PC-3 (cell line): ENCODE measurements at places on chromosomes 1 and 21. TPM values are rescaled to one million over a fixed set of nuclear protein-coding genes. Genes with fewer than 3 reads are reported as not detected.

DNA sequence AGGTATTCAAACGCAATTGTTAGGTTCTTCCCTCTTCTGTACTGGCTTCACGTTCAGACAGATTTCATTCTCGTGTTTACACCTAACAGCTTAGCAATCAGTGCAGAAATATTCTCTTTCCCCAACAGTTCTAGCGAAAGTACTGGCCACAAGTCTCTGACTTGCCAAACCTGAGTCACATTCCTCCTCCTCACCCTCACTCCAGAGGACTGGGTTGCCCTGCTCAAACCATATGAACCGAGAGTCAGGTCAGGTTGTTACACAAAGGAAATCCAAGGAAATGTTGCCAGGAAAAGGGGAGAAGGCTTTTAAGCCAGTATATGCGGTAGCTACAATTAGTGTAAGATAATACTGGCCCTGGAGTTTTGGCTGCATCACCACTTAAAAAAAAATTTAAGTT, 282.5 kb downstream of the RGS7 start:
- peaks cover 96% of the 10 kb centered on the region for H3K27me3 ChIP-seq
- H3K4me1 ChIP-seq = no peaks in the 10 kb centered on the region
- H3K27ac ChIP-seq = no peak overlapping the region
- no peaks in the 10 kb centered on the region for H3K36me3 ChIP-seq
- H3K4me3 ChIP-seq = no peak overlapping the region
- no peak for DNase-seq

Gene TPTE
- total RNA-seq = not detected in 2 replicates

DNA sequence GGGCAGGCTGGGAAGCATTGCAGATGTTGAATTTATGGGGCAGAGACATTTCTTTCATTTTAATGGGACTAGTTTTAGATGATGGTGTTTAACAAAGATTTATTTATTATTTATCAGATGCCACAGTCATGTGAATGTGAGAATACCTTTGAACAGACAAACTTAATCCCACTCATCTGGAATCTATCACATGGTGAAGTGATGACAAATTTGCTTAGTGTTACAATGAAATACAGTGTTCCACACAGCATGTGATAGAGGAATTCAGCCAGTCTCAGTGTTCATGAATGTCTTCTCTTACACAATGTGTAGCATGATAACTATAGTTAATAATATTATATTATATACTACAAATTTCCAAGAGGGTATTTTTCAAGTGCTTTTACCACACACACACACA, 1361.7 kb upstream of the B3GALT2 start:
- DNase-seq = no peak
- H3K27me3 ChIP-seq = no peaks in the 10 kb centered on the region
- no peaks in the 10 kb centered on the region for H3K4me1 ChIP-seq
- H3K4me3 ChIP-seq = no peak overlapping the region
- no peaks in the 10 kb centered on the region for H3K36me3 ChIP-seq

Gene SERPINC1
- total RNA-seq = not detected in 2 replicates

- no peaks in the 10 kb centered on the region for H3K36me3 ChIP-seq
- H3K27ac ChIP-seq = no peak overlapping the region
- no peaks in the 10 kb centered on the region for H3K27me3 ChIP-seq
- no peak overlapping the region for H3K4me3 ChIP-seq
- peaks cover 27% of the 10 kb centered on the region for H3K4me1 ChIP-seq
These were observed 84.3 kb upstream of the VAV3 start for GRCh38 chr1:108049178-108049819.

Gene CBS
- total RNA-seq = 8.9 and 9.6 TPM in 2 replicates

Gene OR2T12
- total RNA-seq = not detected in 2 replicates

DNA sequence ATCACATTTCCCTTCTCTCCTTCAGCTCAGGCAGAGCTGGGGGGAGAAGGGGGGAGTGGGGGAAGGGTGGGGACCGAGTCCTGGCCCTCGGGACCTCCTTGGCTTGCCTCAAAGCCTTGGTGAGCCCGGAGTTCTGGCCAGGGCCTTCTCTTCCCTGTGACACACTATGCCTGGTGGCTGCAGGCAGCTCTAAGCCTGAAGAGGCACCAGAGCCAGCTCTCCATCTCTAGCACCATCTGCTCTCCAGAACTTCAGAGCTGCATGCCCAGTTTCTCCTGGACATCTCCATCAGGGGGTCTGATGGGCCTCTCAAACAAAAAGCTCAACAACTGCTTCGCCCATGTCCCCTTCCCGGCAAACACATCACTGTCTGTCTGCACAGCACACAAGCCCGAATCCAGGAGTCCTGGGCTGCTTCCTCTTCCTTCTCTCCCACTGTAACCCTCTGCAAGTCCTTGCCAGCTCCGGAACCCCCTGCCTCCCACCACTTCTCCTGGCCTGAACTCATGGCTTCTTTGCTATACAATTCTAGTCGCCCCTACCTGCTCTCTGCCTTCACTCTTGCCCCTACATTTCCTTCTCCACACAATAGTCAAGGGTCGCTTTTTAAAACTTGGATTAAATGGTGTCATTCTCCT, 26.5 kb downstream of the KIAA1614 start:
- no peaks in the 10 kb centered on the region for H3K36me3 ChIP-seq
- no peaks in the 10 kb centered on the region for H3K27me3 ChIP-seq
- no peak overlapping the region for H3K4me3 ChIP-seq
- H3K27ac ChIP-seq = no peak overlapping the region
- DNase-seq = no peak

DNA sequence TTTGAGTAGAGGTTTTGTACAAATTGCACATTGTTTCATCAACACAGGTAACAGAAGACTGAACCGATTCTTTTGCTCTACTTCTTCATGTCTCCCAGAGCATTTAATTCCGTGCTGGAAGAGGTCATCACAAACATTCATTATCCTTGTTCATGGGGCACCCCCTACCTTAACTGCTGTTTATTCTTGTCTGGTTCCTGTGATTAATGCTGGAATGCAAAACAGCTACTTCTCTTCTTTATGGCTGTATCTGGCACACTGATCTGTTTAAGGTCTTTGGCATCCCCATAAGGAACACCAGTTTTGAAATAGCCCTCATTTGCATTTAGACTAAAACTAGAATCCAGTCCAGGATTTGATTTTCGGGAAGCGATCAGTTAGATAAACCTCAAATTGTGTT, 42.2 kb downstream of the NTNG1 start:
- DNase-seq = no peak
- H3K4me3 ChIP-seq = no peak overlapping the region
- no peaks in the 10 kb centered on the region for H3K4me1 ChIP-seq
- H3K27me3 ChIP-seq = no peaks in the 10 kb centered on the region
- H3K36me3 ChIP-seq = no peaks in the 10 kb centered on the region

GRCh38 chr1:10624256-10625050, 149.7 kb downstream of the PEX14 start:
- H3K4me3 ChIP-seq = no peak overlapping the region
- H3K27me3 ChIP-seq = no peaks in the 10 kb centered on the region
- no peak overlapping the region for H3K27ac ChIP-seq
- DNase-seq = no peak

Gene DENND2C
- total RNA-seq = 0.95 and 2.0 TPM in 2 replicates

DNA sequence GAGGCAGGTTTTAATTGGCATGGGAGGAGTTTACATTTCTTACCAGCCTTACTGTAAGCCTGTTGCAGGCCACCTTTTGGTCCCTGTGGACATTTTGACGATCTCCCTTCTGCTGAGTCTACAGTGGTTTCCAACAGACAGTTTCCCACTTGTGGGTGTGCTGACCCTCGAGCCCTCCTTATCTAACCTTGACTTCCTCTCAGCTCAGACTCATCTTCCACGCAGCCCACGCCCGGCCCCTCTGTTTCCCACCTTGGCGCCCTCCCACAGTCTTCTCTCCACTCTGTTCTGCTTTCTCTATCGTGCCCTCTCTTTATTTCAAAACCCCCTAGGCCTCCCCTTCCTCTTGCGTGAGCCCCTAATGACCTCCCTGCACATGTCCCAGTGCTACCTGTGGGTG, 6.1 kb upstream of the ARL8A start:
- H3K4me3 ChIP-seq = no peak overlapping the region
- no peak overlapping the region for H3K27ac ChIP-seq
- no peaks in the 10 kb centered on the region for H3K4me1 ChIP-seq
- H3K36me3 ChIP-seq = no peaks in the 10 kb centered on the region

Gene CDC14A
- 3.4 and 3.7 TPM in 2 replicates for total RNA-seq

DNA sequence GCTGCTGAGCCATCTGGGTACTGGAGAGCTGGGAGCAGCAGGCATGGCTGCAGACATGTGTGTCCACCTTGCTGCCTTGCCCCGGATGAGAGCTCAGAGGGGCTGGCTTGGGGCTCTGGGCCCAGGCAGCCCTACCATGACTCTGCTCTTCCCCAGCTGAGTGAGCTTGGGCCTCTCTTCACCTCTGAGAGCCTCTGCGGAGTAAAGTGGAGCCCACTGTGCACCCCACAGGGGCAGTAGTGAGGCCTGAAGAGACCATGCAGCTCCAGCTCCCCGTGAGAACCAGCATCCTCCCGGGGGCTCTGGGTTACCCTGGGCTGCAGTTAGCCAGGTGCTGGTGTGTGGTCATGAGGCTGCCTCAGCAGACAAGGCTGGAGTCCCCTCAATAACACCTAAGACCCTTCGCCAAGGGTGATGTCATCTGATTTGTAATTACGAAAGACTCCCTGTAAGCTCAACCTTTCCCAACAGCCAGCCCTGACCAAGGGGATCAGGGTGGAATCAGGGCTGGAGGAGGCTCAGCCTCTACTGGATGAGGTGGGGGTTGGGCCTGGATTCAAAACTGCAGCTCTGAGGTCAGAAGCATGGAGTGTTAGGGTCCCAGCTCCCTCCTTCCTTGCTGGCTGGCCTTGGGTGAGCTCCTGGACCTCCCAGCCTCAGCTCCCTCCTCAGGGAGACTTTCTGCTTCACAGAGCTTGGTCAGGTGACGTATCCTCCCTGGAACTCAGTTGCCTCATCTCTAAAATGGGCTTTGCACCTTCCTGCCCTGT, 308.0 kb downstream of the MATN1 start:
- H3K27me3 ChIP-seq = peaks cover 21% of the 10 kb centered on the region
- H3K4me1 ChIP-seq = no peaks in the 10 kb centered on the region
- H3K27ac ChIP-seq = no peak overlapping the region
- no peak for DNase-seq
- H3K4me3 ChIP-seq = no peak overlapping the region

DNA sequence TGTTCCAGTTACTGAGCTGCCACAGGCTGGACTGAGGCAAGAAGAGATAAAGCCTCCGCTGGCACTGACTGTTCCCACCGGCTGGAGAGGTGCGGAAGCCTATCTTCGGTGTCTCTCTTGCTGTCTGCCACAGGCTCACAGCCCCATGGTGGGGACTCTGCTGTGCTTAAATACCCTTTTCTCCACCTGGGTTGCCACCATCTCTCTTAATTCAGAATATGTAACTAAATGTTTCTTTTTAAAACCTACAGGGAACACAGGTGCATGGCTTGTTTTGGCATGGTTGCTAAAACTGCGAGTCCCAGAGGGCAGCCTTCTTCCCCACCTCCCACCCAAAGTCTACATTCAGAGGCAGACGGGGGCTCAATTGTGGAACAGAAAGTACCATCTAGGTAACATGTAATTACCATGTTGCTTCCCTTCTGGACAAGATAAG, 8.1 kb upstream of the LBR start:
- no peaks in the 10 kb centered on the region for H3K36me3 ChIP-seq
- no peak overlapping the region for H3K27ac ChIP-seq
- no peaks in the 10 kb centered on the region for H3K4me1 ChIP-seq
- H3K27me3 ChIP-seq = no peaks in the 10 kb centered on the region
- H3K4me3 ChIP-seq = no peak overlapping the region
- DNase-seq = no peak

DNA sequence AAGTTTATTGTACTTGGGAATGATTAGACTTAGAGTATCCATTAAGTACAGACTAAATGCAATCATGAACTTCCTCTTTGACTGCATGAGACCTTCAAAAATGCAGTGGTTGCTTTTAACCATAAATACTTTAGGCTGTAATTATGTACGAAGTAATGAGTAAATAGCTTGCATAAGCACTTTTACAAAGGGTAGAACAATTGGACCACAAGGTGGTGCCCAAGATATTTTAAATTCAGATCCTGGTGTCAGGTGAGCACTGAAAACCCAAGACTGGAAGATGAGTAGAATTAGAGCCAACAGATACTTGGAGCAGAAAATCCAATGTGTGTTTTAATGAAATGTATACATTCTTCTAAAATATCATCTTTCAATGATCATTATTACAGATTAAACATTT, 43.4 kb upstream of the RHOU start:
- DNase-seq = peak; percentile 86
- H3K27ac ChIP-seq = no peak overlapping the region
- H3K27me3 ChIP-seq = no peaks in the 10 kb centered on the region

- H3K27me3 ChIP-seq = no peaks in the 10 kb centered on the region
- peaks cover 34% of the 10 kb centered on the region for H3K4me1 ChIP-seq
- no peaks in the 10 kb centered on the region for H3K36me3 ChIP-seq
- H3K27ac ChIP-seq = no peak overlapping the region
- no peak overlapping the region for H3K4me3 ChIP-seq
These were observed 40.3 kb downstream of the RAP1GAP start for GRCh38 chr1:21628798-21629393.

Gene MYBPH
- total RNA-seq = not detected in 2 replicates

DNA sequence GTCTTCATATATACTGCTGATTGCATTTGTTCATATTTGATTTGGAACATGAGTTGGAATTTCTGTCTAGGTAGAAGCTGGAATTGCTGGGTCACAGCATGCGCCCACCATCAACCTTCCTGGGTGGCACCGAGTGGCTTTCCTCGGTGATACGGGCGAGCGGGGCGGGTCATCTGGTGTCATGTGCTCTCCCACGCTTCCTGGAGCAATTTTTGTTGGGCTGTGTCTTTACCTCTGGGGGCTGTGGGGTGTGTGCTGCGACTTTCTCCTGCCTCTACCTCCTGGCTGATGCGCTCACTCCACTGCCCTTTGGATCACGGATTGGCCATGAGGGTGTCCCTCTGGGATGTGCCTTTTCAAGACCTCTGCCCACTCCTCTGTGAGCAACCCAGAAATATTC, 108.7 kb upstream of the COL6A1 start:
- DNase-seq = no peak
- H3K4me1 ChIP-seq = peaks cover 13% of the 10 kb centered on the region
- no peak overlapping the region for H3K4me3 ChIP-seq
- no peak overlapping the region for H3K27ac ChIP-seq

DNA sequence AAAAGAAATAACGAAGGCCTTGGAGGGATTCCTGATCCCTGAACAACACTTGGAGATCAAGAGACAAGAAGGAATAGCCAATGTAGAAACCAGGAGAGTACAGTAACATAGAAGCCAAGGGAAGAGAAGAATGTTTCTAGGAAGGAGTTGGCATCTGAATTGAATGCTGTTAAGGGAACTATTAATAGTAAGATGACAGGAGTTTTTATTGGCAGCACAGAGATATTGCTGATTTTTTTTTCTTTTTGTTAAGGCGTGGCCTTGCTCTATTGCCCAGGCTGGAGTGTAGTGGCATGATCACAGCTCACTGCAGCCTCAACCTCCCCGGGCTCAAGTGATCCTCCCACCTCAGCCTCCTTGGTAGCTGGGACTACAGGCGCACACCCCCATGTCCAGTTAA, 9.6 kb upstream of the SFT2D2 start:
- H3K27me3 ChIP-seq = no peaks in the 10 kb centered on the region
- no peak overlapping the region for H3K4me3 ChIP-seq
- H3K36me3 ChIP-seq = no peaks in the 10 kb centered on the region
- H3K4me1 ChIP-seq = no peaks in the 10 kb centered on the region
- no peak for DNase-seq

Gene BLZF1
- total RNA-seq = 30.6 and 37.4 TPM in 2 replicates

- H3K36me3 ChIP-seq = no peaks in the 10 kb centered on the region
- peak; percentile 52 for DNase-seq
- peaks cover 17% of the 10 kb centered on the region for H3K4me1 ChIP-seq
- peak overlapping the region; percentile 90 for H3K4me3 ChIP-seq
- H3K27me3 ChIP-seq = no peaks in the 10 kb centered on the region
- no peak overlapping the region for H3K27ac ChIP-seq
These were observed 1.9 kb downstream of the ZYG11B start for GRCh38 chr1:52727956-52728656.

Gene KPRP
- not detected in 2 replicates for total RNA-seq

- H3K27ac ChIP-seq = no peak overlapping the region
- H3K4me1 ChIP-seq = no peaks in the 10 kb centered on the region
- peak; percentile 40 for DNase-seq
- H3K4me3 ChIP-seq = no peak overlapping the region
- H3K27me3 ChIP-seq = no peaks in the 10 kb centered on the region
These were observed 13.0 kb downstream of the IL20 start for GRCh38 chr1:206878456-206878855.
